ENCODE measurements at places on chromosomes 5 and 9. TPM values are rescaled to one million over a fixed set of nuclear protein-coding genes. Genes with fewer than 3 reads are reported as not detected.

DNA sequence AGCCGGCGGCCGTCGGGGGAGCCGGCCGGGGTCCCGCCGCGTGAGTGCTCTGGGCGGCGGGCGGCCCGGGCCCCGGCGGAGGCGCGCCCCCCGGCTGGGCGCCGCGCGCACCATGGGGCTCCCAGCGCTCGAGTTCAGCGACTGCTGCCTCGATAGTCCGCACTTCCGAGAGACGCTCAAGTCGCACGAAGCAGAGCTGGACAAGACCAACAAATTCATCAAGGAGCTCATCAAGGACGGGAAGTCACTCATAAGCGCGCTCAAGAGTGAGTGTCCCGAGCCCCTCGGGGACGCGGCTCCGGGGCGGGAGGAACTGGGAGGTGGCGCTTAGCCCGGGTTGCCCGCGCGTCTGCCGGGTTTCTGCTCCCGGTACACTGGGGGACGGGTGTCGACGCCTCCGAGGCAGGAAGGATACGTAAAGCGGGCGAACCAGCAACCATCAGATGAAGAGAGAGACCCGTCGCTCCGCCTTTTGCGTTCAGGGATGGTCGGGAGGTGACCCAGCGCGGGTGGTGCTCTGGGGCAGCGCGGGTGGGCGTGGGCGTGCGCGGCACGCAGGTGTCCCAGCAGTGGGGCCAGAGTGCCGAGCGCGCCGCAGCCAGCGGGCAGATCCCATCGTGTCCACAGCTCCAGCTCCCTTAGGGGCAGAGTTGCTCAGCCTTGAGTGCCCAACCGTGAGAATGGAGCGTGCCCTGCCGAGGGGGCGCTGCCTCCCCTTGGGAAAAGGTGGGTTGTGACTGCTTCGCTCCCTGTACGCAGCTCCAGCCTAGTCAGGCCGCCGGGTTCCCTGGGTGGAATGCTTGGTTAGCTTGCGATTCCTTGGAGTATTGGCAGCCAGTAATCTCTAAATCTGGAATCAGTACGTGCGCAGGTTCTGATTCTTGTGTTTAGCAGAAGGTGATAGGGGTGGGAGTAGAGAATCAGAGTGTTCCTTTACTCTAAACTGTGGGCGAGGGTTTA lies 753 bp downstream of the ARHGAP26 start:
- DNase-seq: peak; percentile 71
- no peaks in the 10 kb centered on the region for H3K27me3 ChIP-seq
- H3K27ac ChIP-seq: peak overlapping the region; percentile 82
- H3K4me3 ChIP-seq: peak overlapping the region; percentile 75

GRCh38 chr5:133246376-133247150 lies 194.8 kb downstream of the HSPA4 start:
- H3K27ac ChIP-seq: no peak overlapping the region
- no peaks in the 10 kb centered on the region for H3K4me1 ChIP-seq
- H3K27me3 ChIP-seq: no peaks in the 10 kb centered on the region

The PRKACG gene
- not detected for total RNA-seq

DNA sequence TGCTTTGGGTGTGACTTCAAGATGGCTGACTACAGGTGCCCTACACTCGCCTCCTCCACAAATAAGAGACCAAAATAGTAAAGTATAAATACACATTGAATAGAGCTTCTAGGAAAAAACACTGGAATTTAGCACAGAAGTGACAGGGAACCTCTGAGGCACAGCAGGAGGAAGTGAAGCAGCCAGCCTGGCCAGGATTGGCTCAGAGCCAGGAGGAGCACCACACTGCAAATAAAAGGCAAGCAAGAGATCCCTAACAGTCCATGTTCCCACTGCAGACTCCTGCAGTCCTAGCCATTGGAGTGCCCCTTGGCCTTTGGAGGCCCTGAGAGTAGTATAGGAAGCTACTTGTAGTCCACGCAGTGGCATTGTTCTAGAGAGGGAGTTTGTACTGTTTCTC lies 186.7 kb upstream of the TLX3 start:
- H3K27ac ChIP-seq: no peak overlapping the region
- no peaks in the 10 kb centered on the region for H3K27me3 ChIP-seq
- no peaks in the 10 kb centered on the region for H3K4me1 ChIP-seq
- H3K36me3 ChIP-seq: no peaks in the 10 kb centered on the region

DNA sequence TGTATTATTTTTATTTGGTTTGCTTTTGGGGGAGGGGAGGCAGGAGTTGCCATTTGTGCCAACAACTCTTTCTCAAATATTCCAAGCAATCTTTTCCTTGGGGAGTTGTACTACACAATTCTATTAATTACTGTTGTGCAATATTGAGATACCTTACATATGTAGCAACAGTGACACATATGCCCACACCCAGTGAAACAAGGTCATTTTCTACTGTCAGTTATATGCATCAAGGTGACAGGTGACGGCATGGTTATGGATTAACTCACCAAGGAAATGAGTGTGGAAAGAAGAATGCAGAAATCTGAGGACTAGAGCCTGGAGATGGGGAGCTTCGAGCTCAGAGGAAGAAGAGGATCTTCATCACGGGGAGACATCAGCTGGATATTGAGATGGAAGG lies 17.9 kb upstream of the MSMP start:
- H3K4me3 ChIP-seq: no peak overlapping the region
- H3K36me3 ChIP-seq: no peaks in the 10 kb centered on the region
- no peaks in the 10 kb centered on the region for H3K27me3 ChIP-seq
- H3K4me1 ChIP-seq: peaks cover 29% of the 10 kb centered on the region

The PITX1 gene
- not detected for total RNA-seq

GRCh38 chr5:54700986-54701578 lies 183.5 kb downstream of the SNX18 start:
- no peak for DNase-seq
- no peak overlapping the region for H3K27ac ChIP-seq
- no peaks in the 10 kb centered on the region for H3K36me3 ChIP-seq
- no peak overlapping the region for H3K4me3 ChIP-seq
- no peaks in the 10 kb centered on the region for H3K27me3 ChIP-seq

DNA sequence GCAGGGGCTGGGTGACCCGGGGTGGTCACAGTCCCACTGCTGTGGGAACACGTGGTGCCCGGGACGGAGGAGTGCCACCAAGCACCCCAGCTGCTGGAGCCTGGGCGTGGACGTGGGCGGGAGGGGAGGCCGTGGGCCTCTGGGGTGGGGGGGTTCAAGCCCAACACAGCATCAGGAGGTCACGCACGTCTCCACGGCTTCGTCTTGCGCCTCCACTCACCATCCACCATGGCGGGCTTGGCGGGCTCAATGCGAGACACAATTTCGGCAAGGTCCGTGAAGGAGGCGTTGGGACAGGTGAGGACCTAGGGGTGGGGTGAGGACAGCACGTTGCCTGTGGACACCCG lies 2.2 kb upstream of the NSMF start:
- DNase-seq: peak; percentile 49
- no peaks in the 10 kb centered on the region for H3K27me3 ChIP-seq
- peaks cover 15% of the 10 kb centered on the region for H3K4me1 ChIP-seq
- H3K36me3 ChIP-seq: no peaks in the 10 kb centered on the region
- H3K4me3 ChIP-seq: no peak overlapping the region
- H3K27ac ChIP-seq: no peak overlapping the region

The HTR1A gene
- not detected for total RNA-seq

The TAF7 gene
- total RNA-seq: 37.9 TPM

DNA sequence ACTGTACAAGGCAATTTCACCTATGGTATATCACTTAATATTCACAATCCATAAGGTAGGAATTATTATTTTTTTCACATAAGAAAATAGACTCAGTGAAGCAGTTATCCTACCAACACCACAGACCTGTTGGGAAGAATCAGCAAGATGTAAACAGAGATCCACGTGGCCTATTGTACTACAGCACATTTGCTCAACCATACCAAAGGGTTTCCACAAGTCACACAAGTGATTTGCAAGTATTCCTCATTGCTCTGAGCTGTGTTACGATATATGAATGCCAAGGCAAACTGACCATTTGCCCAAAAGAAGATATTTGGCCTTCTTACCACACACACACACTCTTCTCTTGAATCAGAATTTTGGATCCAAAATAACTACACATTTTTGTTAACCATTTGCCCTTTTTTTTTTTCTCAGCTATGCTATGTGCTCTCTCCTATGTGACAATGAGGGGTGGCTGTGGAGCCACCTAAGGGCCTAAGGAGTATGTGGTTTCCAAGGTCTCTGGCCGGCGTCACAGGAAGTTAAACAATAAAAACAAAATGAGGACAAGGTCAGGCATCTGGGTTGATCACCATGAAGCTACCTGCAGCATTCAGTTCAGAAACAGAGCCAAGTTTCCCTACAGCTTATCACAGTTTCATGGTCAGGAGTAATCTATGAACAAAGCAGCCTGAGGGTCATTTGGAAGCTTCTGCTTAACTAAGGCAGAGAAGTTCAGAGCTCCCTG lies 171.0 kb upstream of the FREM1 start:
- H3K27me3 ChIP-seq: no peaks in the 10 kb centered on the region
- no peak overlapping the region for H3K4me3 ChIP-seq
- H3K36me3 ChIP-seq: no peaks in the 10 kb centered on the region

The LMX1B gene
- not detected for total RNA-seq

The ITGA2 gene
- 0.43 TPM for total RNA-seq

DNA sequence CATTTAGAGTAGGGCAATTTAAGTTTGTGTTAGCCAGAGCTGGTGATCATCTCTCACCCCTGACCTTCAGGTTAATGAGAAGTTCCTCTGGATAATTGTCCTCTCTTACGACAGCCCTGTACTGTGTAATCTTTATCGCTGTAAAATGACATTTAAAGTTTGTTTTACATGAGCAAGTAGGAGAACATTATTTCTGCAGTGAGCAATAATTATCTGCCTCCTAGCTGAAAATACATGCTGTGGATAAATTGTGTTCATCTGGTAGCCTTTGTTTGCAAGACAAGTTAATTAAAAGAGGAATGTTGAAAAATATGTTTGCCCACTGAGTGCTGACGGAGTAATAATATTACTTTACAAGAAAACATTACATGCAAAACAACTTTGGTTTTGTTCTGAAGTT lies 1083.8 kb upstream of the NUDT12 start:
- no peak overlapping the region for H3K27ac ChIP-seq
- H3K4me1 ChIP-seq: no peaks in the 10 kb centered on the region
- DNase-seq: no peak
- no peaks in the 10 kb centered on the region for H3K36me3 ChIP-seq
- H3K4me3 ChIP-seq: no peak overlapping the region

- no peak overlapping the region for H3K4me3 ChIP-seq
- H3K36me3 ChIP-seq: no peaks in the 10 kb centered on the region
- no peak for DNase-seq
- H3K27ac ChIP-seq: no peak overlapping the region
Observed at GRCh38 chr9:98925956-98926355, 17.8 kb upstream of the COL15A1 start.

The PLCXD3 gene
- 0.86 TPM for total RNA-seq

The FAM153A gene
- 0.46 TPM for total RNA-seq

The PPP3R2 gene
- total RNA-seq: not detected

DNA sequence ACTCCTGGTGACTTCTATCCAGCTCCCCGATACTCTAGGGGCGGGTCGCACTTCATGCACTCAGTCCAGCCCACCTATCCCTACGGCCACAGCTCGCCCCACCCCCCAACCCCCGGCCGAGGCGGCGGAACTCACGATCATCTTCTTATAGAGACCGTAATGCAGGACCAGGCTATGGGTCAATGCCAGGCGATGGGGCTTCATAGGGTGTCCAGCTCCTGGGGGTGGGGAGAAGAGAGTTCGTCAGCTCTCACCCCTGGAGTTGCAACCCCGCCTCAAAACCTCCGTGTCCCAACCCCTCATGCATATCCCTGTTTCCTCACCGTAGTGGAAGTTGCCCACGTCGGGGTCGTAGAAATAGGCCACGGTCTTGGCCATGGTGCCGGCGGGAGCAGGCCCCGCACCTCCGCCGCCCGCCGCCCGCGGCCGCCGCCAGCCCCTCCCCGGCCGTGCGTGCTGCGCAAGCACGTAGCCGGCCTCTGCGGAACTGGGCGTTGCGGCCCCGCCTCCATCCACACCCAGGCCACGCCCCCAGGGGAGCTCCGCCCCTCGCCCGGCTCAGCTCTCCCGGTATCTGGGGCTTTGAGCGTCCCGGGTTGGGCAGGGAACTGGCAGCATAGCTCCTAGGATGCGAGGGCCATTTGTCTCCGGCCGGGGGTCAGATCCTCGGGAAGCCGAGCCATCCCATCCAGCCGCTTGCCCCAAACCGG lies at the start of the genes HDAC3 and RELL2:
TSS of gene HDAC3 (minus strand) at position 437 of the 710 bp plus-strand sequence. CDS start at position 378, 59 bp downstream.
TSS of gene RELL2 (plus strand) at position 585 of the 710 bp plus-strand sequence. CDS start 1,229 bp downstream, outside the sequence.
- H3K27ac ChIP-seq: peak within 1 kb of the TSS; percentile 66
- H3K27me3 ChIP-seq: no peaks in the 10 kb centered on the region
- peak; percentile 97 for DNase-seq
- no peaks in the 10 kb centered on the region for H3K36me3 ChIP-seq
- peak within 1 kb of the TSS; percentile 87 for H3K4me3 ChIP-seq
- peaks cover 18% of the 10 kb centered on the region for H3K4me1 ChIP-seq

The SLCO6A1 gene
- not detected for total RNA-seq

DNA sequence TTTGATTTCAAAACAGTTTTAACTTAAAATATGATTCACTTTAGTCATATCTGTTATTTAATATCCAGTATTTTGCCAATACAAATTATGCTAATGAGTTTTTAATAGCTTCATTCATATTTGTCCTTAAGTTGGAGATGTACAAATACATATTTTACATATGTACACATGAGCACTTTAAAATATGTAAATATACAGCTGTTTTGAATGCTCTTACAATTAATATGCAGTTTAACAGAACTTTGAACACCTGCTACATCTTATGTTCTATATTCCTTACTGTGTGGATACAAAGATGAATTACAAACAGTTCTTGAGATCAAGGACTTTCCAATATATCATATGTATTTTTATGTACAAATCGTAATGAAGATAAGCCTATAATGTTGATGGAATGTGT lies 74.0 kb downstream of the CHSY3 start:
- H3K27me3 ChIP-seq: no peaks in the 10 kb centered on the region
- DNase-seq: no peak
- no peak overlapping the region for H3K27ac ChIP-seq
- no peaks in the 10 kb centered on the region for H3K4me1 ChIP-seq

DNA sequence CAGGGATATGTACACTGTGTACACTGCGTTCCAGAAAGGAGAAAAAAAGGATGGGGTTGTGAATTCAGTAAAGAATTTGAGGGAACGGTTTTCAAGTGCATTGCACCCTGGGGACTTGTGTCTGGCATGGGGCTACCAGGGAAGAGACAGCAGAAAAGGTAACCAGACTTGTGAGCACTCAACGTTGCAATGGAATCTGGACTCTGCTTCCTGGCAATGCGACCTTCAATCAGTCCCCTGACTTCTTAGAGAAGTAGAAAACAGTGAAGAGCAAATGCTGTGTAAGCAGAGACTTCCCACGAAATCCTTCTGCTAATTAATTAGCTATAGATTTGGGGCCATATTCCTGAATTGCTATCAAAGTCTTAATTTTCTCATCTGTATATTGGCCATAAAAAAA lies 36.3 kb downstream of the MACIR start:
- no peaks in the 10 kb centered on the region for H3K36me3 ChIP-seq
- H3K27me3 ChIP-seq: no peaks in the 10 kb centered on the region
- no peak for DNase-seq
- H3K4me3 ChIP-seq: no peak overlapping the region

Measured in right lobe of liver (tissue), 6 donors.